ENCODE measurements at places on chromosomes 4 and X.
A peak's percentile ranks its signal among the peaks of the same experiment; 100 is the strongest.

DNA sequence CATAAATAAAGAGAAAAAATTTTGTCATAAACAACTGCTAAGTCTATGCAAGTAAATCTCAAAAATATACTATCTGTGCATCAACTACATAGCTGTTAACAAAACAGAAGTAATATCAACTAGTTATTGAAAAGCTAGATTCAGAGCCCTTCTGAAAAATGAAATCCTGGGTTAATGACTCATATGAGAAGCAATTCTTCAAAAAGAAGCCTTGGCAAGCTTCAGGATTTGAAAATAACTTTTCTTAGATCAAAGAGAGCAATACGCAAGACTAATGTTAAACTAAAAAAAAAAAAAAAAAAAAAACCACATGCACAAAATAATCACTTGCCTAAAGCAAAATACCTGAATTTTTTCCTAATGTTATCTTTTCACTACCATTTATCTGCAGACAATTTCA lies 566.1 kb upstream of the BOD1L1 start:
- no peak for DNase-seq

- DNase-seq = no peak
Observed at GRCh38 chr4:75549019-75549418, 6.8 kb upstream of the ODAPH start.

DNA sequence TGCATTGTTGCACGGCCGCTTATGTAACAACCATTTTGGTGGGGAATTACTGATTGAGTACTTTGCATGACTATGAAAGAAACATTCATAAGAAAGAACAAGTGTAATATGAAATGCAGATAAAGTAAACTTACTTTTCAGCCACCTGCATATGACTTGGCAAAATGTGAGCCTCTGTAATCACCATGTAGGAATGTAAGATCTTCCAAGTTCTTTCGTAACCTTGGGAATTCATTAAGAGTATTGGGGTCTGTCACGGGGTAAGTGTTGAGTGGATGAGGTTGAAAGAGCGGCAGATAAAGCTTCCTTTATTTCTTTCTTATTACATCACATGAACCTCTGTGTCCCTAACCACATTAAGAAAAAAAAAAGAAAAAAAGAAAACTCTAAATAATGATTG lies 348.5 kb upstream of the NR3C2 start:
- DNase-seq = peak; percentile 27

DNA sequence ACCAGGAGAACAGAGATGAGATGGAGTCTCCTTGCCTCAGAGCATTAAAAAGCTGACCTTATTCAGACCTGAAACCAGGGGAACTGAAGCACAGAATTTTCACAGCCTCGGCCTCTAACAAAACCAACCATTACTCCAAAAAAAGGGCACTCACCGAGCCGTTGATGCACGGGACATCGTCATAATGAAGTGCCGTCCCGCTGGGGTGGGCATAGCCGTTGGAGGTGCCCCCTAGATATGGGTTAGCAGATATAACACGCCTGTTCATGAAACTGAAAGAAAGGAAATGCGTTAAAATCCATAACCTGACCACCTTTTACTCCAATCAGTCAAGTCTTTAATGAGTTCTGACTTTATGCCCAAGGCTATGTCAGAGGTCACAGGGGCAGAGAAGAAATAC lies 153.6 kb downstream of the AFAP1 start:
- DNase-seq = no peak

Data from HAP-1 (cell line).